NCI-H1417 treated with DMSO at 0.1 percent for 48 hours (cell line): ENCODE measurements at places on chromosomes 6 and 20.

DNA sequence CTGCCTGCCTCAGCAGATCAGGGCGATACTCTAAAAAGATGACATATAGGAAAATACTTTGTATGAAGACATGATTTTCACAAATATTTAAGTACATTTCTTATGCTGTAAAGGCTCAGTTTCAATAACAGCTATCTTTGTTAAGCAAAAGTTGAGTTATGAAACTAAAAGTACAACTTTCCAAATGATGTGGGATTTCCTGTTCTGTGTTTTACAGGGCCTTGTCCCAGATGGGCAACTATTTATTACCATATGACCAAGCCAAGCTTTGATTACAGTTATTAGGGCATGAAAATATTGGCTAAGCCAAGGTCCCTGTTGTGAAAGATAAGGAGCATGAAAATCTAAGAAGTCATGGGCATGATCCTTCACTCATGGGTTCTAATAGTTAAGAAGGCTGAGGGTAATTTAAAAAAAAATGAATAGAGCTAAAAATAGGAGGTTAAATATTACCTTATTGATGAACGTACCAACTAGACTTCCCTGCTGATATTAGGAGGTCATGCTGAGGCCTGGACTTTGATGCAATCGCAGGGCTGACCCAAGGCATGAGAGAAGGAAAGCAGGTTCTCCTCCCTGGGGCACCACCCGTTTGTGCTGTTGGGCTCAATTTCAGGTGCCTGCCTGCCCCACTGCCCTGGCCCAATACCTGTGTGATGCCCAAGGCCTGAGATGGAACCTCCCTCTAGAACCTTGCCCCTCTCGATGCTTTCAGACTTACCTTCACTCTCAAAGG, 294.4 kb upstream of the PRDM1 start:
- DNase-seq = no peak

GRCh38 chr6:39092124-39092523, 22.9 kb downstream of the SAYSD1 start:
- no peak for DNase-seq

DNA sequence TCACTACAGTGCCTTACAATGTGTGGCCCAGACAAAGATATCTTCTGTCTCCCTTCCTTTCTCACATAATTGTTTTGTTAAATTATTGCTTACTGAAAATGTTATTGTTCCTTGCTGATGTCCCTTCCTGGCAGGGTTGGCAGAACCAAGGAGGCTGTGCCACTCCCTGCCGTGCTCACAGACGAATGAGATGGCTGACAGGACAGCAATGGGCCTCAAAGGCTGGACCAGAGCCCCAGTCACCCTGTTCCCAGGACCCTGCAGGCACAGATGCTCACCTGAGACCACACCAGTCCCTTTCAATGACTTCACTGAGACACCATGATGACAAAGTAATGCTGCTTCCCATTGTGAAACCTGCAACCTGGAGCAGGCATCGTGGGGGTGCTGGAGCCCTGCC, 375.1 kb downstream of the HACE1 start:
- DNase-seq = no peak

DNA sequence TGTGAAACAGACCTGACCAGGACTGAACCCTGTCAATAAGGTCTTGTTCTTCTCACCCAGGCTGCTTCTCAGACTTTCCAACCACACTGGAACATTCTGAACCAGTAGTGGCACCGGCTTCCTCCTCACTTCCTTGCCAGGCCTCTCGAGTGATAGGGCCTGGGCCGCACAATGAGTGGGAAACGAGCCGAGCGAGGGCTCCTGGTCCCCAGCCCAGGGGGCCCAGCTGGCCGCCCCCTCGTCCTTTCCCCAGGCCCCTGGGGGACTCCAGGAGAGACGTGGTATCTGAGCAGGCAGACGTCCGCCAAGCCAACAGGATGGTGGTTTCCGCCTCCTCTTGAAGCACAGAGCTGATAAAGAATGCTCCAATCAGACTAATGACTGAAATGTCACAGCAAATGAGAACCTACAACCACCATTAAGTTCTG, 117.9 kb downstream of the GMDS start:
- no peak for DNase-seq

GRCh38 chr6:155224618-155225017, 39.2 kb upstream of the CLDN20 start:
- DNase-seq = no peak

GRCh38 chr6:141035312-141036200, 1097.2 kb upstream of the GJE1 start:
- DNase-seq = no peak

- no peak for DNase-seq
Measured at GRCh38 chr6:6251555-6252280, 68.7 kb downstream of the F13A1 start.

- no peak for DNase-seq
Measured at GRCh38 chr6:154245506-154245905, 111.1 kb downstream of the IPCEF1 start.

DNA sequence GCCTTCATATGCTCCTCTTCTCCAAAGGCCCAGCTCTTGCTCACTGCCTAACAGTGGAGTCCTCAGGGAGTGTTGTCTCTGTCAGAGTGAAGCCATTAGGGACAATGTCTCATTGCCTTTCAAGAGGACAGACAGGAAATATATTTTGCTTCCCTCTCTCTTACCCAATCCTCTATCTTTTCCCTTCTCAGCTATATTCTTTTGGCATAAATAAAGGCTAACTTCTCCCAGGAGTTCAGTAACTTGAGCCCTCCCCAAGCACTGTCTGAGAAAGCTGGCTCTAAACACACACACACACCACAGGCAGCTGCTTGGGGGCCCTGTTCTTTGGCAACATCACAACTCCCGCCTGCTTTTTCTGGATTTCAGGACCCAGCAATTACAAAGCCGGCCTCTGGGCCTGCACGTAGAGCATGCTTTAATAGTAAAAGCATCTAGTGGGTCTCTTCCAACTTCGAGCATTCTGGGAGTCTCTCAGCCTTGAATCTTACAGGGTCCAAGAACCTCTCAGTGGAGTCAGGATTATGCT, 34.7 kb upstream of the LAMA4 start:
- DNase-seq = no peak

- no peak for DNase-seq
Measured at GRCh38 chr6:52667572-52667971, 3.3 kb upstream of the TMEM14A start.

GRCh38 chr6:17347012-17347411, 46.4 kb upstream of the CAP2 start:
- DNase-seq = no peak

DNA sequence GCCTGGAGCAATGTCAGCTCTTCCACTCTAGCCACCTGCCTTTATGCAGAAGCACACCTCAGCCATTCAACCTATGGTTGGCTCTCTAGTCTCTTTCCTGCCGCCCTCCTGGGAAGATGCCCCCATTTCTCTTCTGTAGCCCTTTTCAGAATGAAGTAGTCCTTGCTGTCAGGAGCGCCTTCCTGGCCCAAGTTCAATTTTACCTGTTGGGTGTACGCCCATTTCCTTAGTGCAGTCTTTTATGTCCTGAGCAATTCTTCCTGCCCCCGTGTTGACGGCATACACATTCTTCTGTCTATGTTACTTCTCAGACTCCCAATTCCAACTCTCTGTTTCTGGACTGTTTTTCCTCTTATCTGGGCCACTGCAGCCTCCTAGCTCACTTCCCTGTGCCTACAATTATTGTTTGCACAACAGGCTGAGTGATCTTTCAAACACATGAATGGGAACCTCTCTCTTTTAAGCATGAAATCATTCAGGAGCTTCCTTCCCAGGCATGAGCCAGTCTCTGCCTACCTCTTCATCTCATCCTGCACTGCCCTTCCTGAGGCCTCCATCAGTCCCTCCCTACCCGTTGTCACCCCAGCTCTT, 389.2 kb downstream of the CD83 start:
- DNase-seq = no peak

DNA sequence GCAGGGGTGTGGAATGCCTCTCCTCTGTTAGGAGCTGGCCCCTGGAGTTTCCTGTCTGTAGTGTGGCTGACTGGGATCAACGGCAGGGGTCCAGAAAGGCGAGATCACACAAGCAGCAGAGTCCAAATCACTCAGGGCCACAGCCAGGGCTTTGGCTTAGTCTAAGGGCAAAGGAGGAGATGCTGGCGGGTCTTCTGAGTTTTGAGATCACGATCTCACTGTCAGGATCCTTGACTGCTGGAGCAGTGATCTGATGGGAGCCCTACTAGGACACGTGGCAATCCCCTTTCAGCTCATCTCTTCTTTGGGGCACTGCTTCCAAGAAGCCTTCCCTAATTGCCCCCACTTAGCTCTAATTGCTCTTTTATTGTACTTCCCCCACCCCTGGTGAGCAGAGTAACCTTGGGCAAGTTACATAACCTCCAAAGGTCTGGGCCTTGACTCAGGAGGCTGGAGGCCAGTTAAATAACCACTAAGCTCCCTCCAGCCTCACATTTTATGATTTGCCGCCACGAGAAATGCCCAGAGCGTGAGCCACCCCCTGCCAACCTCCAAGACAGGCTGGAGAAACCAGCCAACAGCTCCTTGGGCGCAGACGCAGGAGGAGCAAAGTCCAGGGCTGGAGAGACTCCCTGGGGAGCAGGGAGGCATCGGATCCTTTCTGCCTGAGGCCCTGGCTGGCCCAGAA, 12.0 kb downstream of the KCNK5 start:
- DNase-seq = no peak

- DNase-seq = no peak
Measured at GRCh38 chr6:141443668-141444289, 688.9 kb upstream of the GJE1 start.

GRCh38 chr20:44198872-44199271, 11.7 kb downstream of the OSER1 start:
- DNase-seq = no peak

GRCh38 chr6:74343804-74344203, 647.8 kb downstream of the CD109 start:
- DNase-seq = no peak

DNA sequence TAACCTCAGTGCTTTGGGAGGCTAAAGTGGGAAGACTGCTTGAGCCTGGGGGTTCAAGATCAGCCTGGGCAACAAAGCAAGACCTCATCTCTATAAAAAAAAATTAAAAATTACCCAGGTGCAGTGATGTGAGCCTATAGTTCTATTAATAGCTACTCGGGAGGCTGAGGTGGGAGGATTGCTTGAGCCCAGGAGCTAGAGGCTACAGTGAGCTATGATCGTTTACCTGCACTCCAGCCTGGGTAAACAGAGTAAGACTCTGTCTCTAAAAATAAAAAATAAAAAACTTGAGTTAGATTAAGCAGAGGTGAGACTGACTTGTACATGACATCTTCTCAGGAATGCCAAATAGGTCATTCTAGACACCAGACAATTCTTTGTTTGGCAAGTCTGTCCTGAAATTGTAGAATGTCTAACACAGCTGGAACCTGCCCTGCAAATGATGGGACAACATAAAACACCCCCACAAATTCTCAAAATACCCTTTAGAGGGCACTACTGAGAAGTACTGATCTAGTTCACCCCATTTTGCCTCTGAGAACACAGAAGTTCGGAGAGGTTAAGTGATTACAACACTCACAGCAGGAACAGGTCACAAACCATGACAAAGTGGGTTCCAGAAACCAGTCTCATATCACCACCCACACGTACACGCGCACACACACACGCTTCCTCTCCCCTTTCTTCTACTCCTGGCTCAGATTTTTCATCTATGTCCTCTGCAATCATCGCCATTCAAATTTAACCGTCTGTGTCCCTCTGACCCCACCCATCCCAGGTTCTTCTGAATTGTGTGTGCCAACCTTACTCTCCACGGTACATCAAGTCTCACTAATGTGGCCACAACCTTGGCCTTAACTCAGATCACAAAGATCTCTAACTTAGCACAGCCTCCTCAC, 38.3 kb downstream of the ARHGAP18 start:
- DNase-seq = no peak

DNA sequence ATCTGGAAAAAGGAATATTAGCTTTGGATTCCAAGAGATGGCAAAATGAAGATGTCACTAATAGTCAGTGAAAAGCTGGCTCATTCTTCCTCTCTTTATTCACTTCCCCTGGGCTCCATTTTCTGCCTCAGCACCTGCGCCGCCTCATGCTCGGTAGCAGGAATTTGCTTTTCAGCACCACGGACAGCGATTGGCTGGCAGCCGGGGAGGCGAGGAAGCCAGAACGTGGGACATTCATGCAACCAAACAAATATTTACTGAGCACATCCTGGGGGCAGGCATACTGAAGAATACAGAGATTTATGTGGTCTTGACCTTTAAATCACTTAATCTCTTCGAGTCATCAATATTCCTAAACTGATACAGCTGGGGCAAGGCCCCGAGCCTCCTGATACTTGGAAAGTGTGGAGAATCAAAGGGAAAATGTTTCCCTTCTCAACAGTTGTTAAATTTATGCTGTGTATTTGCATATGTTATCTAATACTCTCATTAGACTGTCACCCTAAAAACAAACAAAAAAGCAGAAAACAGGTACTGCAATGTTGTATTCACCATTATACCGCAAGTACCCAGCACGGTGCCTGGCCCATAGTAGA, 12.1 kb upstream of the PDYN start:
- DNase-seq = no peak

DNA sequence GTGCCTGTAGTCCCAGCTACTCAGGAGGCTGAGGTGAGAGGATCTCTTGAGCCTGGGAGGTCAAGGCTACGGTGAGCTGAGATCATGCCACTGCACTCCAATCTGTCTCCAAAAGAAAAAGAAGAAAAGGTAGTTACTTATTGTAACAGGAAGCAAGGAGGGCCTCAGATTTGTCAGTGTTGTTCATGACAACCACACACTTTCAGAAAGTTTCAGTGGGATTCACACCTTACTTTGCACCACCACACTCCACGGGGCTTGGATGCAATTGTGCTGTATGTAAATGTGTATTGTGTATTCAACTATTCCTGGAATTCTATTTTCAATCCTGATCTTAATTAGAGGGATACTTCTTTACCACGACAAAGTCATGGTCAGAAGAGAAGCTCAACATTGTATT, 142.6 kb downstream of the ELOVL4 start:
- no peak for DNase-seq
